Esophagus squamous epithelium (tissue), 5 donors: ENCODE measurements at places on chromosomes 13 and 19.

- no peak for DNase-seq
Measured at GRCh38 chr13:21949818-21950429, 279.1 kb downstream of the FGF9 start.

- no peak for DNase-seq
Measured at GRCh38 chr19:41606215-41606837, 20.5 kb downstream of the CEACAM4 start.

GRCh38 chr13:73089213-73089612 is 30.4 kb downstream of the KLF5 start:
- DNase-seq = no peak

- no peak for DNase-seq
Measured at GRCh38 chr19:38133319-38133718, 90.7 kb downstream of the DPF1 start.

DNA sequence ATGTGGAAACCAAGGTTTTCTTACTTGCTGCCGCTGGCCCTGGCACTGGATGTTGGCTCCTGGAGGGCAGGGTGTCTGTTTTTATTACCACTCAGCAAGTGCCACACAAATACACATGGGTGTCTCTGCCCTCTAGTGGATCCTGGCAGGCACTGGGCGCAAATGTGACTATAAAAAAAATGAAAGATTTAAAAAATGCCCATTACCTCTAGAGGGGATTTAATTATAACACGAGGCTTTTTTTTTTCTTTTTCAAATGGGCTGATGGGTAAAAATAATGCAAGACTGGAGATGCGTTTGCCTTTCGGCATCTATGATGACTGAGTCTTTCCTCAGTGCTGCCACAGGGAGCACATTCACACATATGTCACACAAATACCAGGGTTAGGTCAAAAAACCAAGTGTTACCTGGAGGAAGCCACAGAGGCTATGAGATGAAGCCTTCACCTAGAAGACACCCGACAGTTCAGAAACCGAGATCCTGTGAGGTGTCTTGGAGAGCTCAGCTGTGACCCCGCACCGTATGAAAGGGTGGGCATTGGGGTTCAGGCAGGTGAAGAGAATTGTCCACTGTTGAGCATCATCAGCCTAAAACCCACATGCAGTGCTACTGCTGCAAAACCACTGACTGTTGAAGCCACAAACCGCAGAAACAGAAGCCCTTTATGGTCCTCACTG is 25.7 kb downstream of the CHAMP1 start:
- no peak for DNase-seq

- no peak for DNase-seq
Measured at GRCh38 chr19:56837004-56837403, 3.5 kb downstream of the PEG3 start.

- no peak for DNase-seq
Measured at GRCh38 chr19:46990991-46991676, 28.5 kb upstream of the NPAS1 start.

DNA sequence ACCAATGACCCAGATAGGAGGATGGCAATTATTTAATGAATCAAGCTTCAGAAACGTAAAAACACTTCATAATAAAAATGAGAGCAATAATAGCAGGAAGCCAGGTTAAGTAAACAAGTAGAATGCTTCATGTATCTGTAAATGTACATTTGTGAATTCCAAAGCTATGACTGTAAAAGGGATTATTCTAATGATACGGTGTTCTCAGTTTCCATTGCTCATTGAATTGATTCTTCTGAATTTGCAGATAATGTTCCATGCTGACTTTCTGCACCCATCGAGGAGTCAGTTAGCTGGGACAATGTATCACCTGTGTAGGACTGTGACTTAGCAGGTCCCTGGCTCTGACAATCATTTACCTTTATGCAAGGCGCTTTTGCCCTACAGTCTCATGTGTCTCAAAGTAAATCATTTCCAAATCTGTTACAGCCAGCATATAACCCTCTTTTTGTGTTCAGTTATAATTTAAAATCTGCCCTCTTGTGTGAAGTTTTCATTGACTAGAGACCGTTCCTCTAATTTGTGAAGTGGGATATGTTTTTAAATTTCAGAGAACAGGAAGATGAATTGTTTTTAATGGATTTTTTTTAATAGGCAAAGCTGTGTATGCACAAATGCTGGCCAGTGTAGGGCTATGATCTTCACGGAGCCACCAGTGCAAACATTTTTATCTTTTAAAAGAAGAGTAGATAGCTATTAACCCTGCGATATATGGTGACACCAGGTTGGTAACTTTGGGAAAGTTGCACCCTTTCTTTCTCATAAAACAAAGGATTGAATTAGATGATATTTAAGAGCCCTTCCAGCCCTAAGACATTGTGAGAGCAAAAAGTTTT is 267.1 kb downstream of the KLF5 start:
- DNase-seq = no peak

DNA sequence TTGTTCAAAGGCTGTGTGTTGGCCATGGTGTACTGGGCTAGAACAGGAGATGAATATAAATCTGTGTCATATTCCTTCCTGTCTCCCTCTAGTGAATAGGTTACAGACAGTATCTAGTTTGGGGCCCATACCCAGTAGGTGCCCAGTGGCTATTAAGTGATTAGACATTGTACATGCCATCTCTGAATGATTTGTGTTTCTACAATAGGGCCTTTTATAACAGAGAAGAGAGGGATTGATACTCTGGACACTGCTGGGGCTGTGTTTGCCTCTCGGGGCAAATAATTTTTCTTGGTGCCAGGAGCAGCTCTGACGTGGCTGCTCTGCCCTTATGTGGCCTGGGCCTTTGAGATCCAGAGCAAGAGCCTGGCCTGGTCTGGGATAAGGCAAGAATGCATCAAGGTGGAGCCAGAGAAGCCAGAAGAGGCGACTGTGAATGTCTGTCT is 403.1 kb downstream of the SPRY2 start:
- no peak for DNase-seq

- DNase-seq = no peak
Measured at GRCh38 chr19:11141937-11142527, 13.6 kb downstream of the SPC24 start.

- no peak for DNase-seq
Measured at GRCh38 chr13:108005231-108005630, 210.1 kb downstream of the LIG4 start.

GRCh38 chr19:47013041-47013517 is 6.6 kb upstream of the NPAS1 start:
- no peak for DNase-seq

- no peak for DNase-seq
Measured at GRCh38 chr13:30026909-30027308, 176.5 kb upstream of the UBL3 start.

GRCh38 chr13:33448889-33449288 is 163.3 kb upstream of the STARD13 start:
- no peak for DNase-seq

GRCh38 chr19:45076029-45076850 is at the start of gene ZNF296:
ZNF296 (minus strand) TSS chr19:45076478; CDS start chr19:45076373, 105 bp downstream.
- peak; percentile 26 for DNase-seq

DNA sequence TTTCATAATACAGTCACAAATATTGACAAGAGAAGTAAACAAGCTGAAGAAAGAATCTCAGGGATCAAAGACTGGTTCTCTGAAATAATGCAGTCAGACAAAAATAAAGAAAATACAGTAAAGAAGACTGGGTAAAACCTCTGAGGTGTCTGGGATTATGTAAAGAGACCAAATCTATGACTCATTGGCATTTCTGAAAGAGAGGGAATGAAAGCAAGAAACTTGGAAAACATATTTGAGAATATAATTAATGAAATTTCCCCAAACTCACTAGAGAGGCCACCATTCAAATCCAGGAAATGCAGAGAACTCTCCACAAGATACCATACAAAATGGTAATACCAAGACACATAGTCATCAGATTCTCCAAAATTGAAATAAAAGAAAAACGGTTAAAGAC is 53.0 kb upstream of the GPC6 start:
- DNase-seq = no peak

- DNase-seq = no peak
Measured at GRCh38 chr13:81498969-81499368, 1158.0 kb upstream of the SPRY2 start.

GRCh38 chr13:97460004-97460775 is 26.2 kb downstream of the RAP2A start:
- no peak for DNase-seq

- DNase-seq = no peak
Measured at GRCh38 chr13:113364311-113364889, 470 bp upstream of the GRTP1 start.

DNA sequence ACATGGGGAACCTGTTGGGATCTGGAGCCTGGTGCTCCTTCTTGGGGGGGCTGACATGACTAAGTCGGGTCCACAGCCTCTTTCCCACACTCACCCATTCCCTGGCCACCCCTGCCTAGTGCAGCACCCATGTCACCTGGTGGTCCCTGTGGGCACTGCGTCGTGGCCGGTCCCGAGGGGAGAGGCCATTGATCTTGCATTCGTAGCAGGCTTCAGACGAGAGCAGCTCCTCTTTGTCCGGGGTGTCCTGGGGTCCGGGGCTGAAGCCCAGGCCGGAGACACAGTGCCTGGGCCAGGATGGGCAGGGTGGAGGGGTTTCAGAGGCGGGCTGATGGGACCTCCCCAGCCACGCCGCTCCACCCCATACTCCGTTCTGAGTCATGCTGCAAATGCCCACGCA is 19.4 kb downstream of the CCL25 start:
- no peak for DNase-seq

- no peak for DNase-seq
Measured at GRCh38 chr19:48363500-48363809, 285 bp downstream of the TMEM143 start.

DNA sequence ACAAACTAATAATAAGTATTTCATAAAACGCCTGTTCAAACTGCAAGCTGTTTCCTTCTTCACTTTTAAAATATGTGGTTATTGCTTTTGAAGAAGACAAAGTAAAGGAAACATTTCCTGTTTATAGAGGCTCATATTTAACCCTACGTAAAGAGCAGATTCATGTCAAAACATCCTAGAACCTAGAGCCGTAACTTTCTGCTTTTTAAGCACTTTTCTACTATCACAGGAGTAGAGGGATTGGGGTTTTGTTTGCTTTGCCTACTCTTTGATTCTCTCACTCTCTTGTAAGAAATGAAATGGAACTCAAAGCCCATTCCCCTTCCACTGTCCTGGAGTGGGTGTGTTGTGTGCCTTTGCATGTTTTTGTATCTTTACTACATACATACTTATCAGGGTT is 54.0 kb upstream of the GPR183 start:
- no peak for DNase-seq

- DNase-seq = peak; percentile 74
Measured at GRCh38 chr19:58182577-58182988, 278 bp upstream of the ZNF274 start.

- no peak for DNase-seq
Measured at GRCh38 chr13:101258509-101258908, 157.8 kb downstream of the NALCN start.

DNA sequence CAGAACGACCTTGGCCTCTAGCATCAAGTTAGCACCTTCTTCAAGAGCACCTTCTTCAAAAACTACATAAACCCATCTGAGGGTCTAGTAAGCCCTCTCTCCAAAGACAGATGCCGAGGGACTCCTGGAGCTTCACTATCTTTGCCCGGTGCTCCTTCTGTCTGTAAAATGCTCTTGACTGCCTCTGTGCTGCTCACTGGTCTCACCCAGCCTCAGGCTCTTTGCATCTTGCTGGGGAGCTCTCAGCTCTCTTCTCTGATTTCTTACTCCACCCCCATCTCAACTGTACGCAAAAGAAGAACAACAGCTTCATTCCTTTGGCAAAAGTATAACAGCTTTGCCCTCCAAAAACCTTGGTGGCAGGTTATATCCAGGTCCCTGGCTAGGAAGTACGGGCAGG is 404.2 kb downstream of the KLF12 start:
- DNase-seq = no peak
